Activated CD4-positive, alpha-beta T cell treated with anti-CD3 and anti-CD28 coated beads, Interleukin-2, amount 10 ng/mL, durations not matched to agents 24 days and 14 days (primary cell): ENCODE measurements at places on chromosomes 16 and 17. TPM values are rescaled to one million over a fixed set of nuclear protein-coding genes. Genes with fewer than 3 reads are reported as not detected.

CDT1 gene
- total RNA-seq: 93.2 and 98.3 TPM in 2 replicates

NDUFAF8 gene
- 73.6 and 77.1 TPM in 2 replicates for total RNA-seq

SEPTIN12 gene
- total RNA-seq: not detected in 2 replicates

IL4R gene
- 345 and 375 TPM in 2 replicates for total RNA-seq

AIPL1 gene
- not detected in 2 replicates for total RNA-seq

CNTD1 gene
- not detected in 2 replicates for total RNA-seq

TMEM98 gene
- total RNA-seq: 0.43 and 0.82 TPM in 2 replicates

CMTM2 gene
- total RNA-seq: 0.51 and 0.95 TPM in 2 replicates

DNA sequence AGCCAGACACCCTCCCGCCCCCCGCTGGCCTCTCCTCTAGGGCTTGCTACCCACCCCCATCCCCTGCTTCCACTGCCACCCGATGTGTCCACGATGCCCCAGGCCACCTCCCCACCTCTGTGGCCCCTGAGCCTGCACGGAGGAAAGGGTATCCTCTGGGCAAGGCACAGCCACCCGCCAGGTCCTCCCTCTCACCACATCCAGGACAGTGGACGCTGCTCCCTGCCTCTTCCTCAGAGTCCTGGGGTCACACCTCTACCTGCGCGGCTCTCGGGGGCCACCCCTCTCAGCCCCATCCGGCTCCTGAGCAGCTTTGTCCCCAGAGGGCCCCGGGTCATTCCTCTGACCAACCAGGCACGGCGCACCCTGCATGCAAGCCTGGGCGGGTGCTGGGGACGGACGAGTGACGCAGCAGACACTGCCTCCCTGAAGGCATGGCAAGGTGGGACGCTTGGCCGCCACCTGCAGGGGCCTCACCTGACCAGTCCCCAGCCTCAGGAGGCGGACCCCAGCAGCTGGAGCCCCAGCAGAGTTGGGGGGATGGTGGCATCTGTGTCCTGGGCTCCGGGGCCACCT is 24.8 kb downstream of the FLYWCH1 start:
- no peak for DNase-seq

- no peak for DNase-seq
Observed at GRCh38 chr16:23893986-23894385, 58.2 kb downstream of the PRKCB start.

DNA sequence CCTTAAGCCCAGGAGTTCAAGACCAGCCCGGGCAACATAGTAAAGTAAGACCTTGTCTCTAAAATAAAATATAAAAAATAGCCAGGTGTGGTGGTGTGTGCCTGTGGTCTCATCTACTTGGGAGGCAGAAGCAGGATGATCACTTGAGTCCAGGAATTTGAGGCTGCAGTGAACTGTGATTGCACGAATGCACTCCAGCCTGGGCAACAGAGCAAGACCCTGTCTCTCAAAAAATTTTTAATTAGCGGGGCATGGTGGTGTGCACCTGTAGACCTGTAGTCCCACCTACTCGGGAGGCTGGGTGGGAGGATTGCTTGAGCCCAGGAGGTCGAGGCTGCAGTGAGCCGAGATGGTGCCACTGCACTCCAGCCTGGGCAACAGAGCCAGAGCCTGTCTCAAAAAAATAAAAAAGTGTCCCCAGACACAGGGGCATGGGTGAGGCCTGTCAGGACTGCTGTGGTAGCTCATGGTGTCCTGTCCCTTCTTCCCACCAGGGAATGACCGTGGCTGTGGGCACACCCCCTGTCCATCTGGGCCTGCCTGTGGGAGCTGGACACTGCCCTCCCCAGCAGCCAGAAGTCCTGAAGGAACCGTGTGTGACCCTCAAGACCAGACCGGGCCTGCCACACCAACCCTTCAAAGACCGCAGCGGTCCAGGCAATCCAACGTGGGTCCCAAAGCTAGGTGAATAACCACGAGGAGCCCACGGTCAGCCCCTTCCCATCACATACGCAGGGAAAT is 30.8 kb upstream of the GAA start:
- no peak for DNase-seq

DNA sequence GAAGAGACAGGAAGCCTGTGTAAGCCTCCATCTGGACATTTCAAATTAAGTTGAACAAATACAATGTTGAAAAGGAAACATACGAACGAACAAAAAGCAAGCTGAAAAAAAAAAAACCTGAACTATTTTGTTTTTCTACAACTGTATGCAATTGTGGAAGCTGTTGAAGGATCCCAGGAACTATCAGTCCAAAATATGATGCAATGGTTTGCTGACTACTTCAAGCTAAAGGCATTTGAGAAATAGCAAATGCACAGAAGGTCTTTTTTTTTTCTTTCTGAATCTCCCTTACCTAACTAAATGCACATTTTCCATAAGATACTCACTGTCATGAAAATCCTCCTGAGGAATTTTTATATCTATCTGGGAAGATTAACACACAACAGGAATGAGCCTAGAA is 40.2 kb downstream of the MAF start:
- DNase-seq: no peak

GRCh38 chr17:73548620-73549311 is 95.5 kb downstream of the SDK2 start:
- no peak for DNase-seq

GRCh38 chr17:58161566-58161965 is 5.2 kb upstream of the OR4D2 start:
- DNase-seq: no peak

DNA sequence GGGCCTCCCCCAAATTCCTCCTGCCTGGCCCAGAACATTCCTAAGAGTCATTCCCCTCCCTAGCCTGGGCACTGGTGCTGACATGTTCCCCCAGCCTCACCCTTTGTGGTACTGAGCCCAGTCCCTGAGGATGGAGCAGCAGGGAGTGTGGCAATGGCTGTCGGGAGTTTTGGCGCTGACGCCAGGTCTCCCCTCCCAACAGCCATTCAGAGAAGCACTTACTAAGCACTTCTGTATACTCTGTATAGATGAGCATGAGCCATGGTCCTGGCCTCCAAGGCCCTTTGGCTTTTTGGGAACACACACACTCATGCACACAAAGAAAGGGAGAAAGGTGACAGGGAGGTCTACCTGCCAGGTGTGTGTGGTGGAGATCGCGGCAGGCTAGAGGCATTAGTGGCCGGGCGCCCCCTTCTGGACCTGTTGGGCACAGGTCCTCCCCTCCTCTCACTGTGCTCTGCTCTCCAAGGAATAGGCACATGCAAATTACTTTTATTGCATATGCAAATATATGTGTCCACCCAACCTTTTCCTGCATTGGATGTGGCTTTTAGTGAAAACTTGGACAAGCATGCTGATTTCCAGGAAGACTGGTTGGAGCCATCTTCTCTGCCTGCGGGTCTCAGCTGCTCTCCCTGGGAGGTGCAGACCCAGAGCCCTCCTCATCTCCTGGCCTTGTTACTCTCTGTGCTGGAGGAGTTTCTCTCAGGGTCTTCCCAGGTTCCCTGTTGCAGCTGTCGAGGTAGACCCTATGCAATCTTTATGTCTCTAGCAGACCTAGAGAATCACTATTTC is 17.4 kb upstream of the C17orf107 start:
- DNase-seq: peak; percentile 90

DNA sequence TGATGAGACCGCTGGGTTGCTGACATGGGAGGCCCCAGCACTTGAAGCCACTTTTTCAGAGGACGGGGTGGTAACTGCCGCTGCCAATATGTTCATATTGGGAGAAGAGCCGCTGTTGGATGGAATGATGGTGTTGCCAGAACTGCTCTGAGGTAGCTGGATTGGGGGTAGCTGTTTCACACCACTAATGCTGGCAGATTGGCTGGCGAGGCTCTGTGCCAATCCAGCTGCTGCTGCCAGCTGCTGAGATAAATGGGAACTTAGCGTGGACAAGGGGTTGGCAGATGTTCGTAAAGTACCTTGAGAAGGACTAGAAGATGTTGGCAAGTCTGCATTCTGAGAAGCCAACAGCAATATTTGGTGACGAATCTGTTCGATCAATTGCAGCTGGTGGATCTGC is 10.0 kb downstream of the SALL1 start:
- no peak for DNase-seq

- DNase-seq: no peak
Observed at GRCh38 chr16:9755081-9755480, 427.1 kb downstream of the GRIN2A start.

DNA sequence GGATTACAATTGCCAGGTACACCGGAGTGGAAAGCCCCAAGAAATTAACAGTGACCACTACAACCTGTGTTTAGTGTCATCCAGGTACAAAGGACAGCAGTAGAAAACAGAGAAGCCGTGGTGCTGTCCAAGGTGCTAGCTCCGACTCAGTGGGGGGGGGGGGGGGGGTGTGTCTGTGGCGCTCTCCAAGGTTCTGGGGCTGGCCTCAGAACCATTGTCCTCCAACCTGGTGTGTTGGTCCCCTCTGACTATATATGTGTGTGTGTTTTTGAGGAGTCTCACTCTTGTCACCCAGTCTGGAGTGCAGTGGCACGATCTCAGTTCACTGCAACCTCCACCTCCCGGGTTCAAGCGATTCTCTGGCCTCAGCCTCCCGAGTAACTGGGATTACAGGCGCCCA is 5.8 kb upstream of the ZNF23 start:
- DNase-seq: peak; percentile 77

GRCh38 chr17:43224146-43224705 is 4.2 kb downstream of the CCDC200 start:
- DNase-seq: peak; percentile 53

DNA sequence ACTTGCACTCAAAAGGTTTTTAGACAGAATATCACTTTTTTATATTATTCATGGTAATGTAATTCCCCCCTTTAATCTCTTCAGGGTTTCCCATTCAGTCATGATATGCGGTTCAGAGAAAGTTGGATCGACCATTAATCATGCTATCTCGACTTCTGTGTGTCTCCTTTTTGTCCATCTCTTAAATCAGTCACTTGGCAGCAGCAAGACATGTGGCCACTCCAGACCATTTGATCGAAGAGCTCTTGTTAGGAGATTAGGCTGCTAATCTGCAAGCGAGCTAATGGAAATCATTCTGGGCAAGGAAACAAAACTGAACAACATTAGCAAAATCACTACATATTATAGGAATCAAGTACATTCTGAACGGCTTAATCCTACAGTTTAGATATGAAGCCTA is 449.9 kb downstream of the WWOX start:
- DNase-seq: no peak

DNA sequence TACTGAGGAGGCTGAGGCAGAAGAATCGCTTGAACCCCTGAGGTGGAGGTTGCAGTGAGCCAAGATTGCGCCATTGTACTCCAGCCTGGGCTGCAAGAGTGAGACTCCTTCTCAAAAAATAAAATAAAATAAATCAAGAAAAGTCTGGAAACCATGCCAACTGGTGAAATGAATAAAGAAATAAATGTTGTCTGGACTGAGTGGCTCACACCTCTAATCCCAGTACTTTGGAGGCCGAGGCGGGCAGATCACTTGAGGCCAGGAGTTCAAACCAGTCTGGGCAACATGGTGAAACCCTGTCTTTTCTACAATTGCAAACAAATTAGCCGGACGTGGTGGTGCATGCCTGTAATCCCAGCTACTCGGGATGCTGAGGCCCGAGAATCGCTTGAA is 744 bp upstream of the LRRC37A3 start:
- no peak for DNase-seq

- DNase-seq: peak; percentile 81
Observed at GRCh38 chr17:80970044-80970761, 21.4 kb upstream of the CHMP6 start.

DNA sequence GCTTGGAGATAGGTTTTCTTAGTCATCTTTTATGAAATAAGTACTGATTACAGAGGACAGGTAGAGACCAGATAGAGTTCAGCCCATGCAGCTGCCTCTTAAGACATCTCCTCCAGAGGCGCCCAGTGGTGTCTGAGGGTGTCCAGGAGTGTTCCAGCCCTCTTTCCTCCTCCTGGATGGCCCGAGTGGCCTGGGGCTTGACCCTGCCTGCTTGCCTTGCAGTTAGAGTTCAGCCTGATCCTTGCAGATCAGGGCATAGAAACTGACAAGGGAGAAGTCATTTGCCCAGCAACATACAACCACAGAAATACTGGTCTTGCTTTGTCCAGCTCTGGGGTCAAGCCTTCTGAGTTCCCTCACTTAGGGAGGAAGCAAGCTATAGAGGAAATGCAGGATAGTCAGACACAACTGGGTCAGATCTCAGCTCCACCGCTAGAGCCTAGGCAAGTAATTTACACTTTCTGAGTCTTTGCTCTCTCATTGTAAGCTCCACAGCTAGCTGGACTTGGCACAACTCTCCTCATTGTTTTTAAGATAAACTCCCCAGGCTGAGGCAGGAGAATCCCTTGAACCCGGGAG is 3.6 kb upstream of the CCL1 start:
- DNase-seq: peak; percentile 49

DNA sequence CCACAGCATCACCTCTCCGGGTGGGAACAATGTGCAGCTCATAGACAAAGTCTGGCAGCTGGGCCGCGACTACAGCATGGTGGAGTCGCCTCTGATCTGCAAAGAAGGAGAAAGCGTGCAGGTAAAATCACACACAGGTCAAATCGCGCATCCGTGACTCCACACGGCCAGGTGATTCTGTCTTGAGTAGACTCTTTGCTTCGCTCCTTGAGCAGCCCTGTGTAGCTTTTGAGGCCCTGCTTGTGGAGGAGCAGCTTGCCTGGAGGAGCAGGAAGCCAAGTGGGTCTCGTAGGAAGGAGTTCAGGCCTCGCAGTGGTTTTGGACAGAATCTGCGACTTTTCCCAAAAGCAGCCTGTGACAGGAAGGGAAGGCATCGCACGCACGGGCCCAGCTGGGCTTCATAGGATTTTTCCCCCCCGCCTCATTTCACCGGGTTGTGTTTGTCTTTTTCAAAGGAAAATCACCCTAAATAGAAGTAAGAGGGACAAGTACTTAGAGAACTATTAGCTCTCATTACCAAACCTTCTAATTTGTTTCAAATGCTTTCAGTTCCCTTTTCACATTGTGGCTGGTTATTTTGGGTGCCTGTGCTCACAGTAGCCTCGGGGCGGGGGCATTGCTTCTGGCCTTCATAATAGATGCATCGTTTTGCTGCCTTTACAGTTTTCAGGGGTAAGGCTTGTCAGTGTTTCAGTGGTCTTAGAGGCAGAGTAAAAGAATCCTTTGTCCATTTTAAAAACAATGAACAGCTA is 71.5 kb downstream of the SEC14L1 start:
- no peak for DNase-seq

- DNase-seq: no peak
Observed at GRCh38 chr16:79542237-79542774, 58.2 kb downstream of the MAF start.

DNA sequence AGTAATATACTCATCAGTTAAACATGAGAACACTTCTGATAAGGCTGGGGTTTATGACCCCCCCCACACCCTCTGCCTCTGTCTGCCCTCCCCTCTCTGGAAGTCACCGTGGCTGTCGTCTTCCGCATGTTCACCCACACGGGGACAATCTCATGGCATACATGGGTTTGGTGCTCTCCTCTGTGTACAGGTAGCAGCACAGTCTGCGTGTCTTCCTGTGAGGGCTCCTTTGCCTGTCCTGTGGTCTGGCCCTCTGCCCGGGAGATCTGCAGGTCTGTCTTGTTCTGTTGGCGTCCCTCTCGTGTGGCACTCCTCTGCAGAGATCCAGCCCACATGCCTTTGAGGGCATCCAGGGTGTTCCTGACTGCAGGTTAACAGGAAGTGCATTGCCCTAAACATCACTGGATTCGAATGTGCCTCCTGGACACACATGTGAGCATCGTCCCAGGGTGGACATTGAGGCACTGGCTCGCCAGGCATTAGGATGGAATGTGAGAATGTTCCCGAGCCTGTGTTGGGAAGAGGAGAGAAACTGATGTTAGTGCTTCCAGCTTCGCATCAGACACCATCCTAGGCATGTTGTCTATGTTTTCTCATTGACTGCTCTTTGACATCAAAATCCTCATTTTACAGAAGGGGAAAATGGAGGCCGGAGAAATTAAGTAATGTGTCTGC is 54.5 kb downstream of the NKD1 start:
- DNase-seq: no peak

- no peak for DNase-seq
Observed at GRCh38 chr16:5738586-5738985, 641.0 kb upstream of the EEF2KMT start.

GRCh38 chr17:31061678-31062077 is 33.1 kb upstream of the NF1 start:
- no peak for DNase-seq
